ENCODE measurements at places on chromosomes 11 and 22.

DNA sequence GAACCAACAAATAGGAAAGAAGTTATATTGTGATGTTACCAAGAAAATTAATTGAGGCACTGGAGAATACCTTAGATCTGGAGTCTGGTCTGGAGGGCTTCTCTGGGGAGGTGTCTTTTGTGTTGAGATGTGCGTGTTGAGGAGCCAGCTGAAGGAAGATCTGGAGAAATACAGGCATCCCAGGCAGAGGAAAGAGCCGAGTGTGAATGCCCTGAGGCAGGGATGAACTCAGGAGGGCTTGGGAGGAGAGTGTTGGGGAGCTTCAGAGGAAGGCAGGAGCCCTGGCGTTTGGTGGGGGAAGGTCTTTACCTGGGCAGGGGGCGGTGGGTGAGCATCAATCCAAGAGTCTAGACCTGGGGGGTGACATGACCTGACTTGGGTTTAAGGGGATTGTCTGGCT lies 13.1 kb downstream of the SYNGR1 start:
- peak; percentile 57 for DNase-seq

DNA sequence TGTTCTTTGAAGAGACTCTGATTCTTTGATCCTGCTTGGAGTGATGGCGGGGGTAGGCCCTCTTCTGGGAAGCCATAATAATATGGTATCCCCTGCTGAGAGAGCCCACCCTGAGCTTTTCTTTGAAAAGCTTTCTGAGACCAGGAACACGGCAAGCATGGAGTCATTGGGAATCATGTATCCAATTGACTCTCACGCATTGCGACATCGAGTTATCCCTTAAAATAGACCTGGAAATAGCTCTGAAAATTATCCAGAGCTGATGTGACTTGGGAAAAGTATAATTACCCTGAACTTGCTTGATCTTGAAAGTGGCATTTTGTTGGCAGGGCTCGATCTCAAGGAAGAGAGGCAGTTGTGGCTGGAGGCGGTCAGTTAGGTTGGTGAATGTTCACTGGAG lies 36.8 kb upstream of the MPEG1 start:
- no peak for DNase-seq

DNA sequence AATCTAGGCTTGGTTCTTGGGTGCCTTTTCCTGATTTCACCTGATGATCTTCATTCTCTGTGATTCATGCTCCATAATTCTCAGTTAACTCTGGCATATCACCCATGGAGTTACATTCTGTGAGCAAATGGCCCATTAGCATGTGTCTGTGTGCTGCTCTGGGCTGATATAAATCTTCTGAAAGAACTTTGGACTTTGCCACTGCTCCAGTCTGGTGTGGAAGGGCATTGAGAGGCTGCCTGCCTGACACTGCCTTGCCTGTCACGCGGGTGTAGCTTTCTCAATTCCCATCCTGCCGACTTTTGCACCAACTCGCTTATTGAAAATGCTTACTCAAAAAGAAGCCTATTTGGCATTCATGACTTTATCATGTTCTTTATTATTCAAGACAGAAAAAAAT lies 42.2 kb downstream of the FAT3 start:
- peak; percentile 66 for DNase-seq

- no peak for DNase-seq
These were observed 45.1 kb downstream of the PTPRJ start for GRCh38 chr11:48025293-48025983.

DNA sequence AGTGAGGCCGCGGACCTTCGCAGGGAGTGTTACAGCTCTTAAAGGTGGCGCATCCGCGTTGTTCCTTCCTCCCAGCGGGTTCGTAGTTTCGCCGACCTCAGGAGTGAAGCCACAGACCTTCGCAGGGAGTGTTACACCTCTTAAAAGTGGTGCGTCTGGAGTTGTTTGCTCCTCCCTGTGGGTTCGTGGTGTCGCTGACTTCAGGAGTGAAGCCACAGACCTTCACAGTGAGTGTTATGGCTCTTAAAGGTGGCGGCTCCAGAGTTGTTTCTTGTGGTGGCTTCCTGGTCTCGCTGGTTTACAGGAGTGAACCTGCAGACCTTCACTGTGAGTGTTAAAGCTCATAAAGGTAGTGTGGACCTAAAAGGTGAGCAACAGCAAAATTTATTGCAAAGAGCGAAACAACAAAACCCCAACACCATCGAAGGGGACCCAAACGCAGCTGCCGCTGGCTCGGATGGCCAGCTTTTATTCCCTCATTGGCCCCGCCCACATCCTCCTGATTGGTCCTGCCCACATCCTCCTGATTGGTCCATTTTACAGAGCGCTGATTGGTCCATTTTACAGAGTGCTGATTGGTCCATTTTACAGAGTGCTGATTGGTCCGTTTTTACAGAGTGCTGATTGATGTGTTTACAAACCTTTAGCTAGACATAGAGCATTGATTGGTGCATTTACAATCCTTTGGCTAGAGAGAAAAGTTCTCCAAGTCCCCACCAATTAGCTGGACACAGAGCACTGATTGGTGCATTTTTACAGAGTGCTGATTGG lies 1.2 kb upstream of the TMEM45B start:
- DNase-seq = no peak

DNA sequence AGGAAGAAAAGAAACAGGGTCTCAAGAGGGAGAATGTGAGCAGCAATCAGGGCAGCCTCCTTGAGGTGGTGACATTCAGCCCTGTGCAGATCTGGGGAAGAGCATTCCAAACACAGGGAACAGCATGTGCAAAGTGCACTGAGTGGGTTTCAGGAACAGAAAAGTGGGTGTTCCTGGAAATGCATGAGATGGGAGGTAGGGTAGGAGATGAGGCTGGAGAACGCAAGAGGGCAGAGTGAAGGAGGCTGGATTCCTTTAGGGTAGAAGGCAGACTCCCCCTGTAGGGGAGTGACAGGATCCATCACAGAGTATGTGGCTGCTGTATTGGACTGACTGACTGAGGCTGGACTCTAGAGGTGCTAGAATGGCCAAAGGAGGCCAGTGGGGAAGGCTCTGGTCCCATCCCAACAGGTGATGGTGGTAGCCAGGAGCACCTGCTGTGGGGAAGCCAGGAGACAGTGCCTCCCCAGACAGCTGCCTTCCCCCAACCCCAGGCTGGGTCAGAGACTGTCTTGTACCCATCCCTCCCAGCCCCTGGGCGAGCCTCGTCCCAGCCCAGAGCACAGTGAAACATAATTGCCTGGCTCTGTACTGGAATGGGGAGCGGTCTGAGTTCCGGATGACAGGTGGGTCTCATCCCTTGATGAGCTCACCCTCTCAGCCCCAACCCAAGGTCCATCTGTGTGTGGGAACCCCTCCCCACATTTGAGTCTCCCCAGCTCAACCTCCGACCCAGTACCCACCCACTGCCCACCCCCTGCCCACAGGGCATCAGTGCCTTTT lies 419.4 kb downstream of the MN1 start:
- DNase-seq = peak; percentile 54

GRCh38 chr11:130175898-130176297 lies 16.3 kb downstream of the ST14 start:
- no peak for DNase-seq

- peak; percentile 90 for DNase-seq
These were observed 4.5 kb downstream of the NCF4 start for GRCh38 chr22:36865346-36865745.

GRCh38 chr22:24950272-24950902 lies 2.1 kb upstream of the KIAA1671 start:
- peak; percentile 69 for DNase-seq

GRCh38 chr11:110433393-110434333 lies 3.9 kb downstream of the FDX1 start:
- DNase-seq = no peak

- no peak for DNase-seq
These were observed 79.6 kb upstream of the CLDN5 start for GRCh38 chr22:19603767-19604166.

- DNase-seq = no peak
These were observed 1091.9 kb upstream of the RAG2 start for GRCh38 chr11:37689951-37690350.

- DNase-seq = no peak
These were observed 210.4 kb downstream of the BRD1 start for GRCh38 chr22:49617264-49617663.

- no peak for DNase-seq
These were observed 924 bp downstream of the YPEL1 start for GRCh38 chr22:21734540-21735199.

DNA sequence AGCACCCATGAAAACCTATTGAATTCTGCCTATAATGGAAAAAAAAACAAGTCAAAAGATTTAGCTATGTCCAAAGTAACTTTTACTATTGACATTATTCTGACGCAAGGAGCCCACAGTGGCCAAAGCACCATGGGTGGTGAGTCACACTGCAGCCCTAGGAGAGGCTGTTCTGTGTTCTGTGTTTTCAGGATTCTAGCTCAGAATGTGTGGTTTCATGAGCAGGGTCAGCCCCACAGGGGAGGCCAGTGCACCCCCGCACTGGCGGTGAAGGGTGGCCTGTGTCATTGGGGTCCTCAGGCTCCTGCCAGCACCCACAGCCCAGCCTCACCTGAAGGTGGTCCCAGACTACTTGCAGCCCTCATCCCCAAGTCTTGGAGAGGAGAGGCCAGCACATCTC lies 112.2 kb downstream of the BRD1 start:
- DNase-seq = no peak

GRCh38 chr11:76824083-76824939 lies 36.4 kb upstream of the ACER3 start:
- DNase-seq = peak; percentile 56

GRCh38 chr22:19995611-19996339 lies 20.8 kb downstream of the ARVCF start:
- no peak for DNase-seq

GRCh38 chr11:114416441-114416961 lies 16.0 kb downstream of the RBM7 start:
- no peak for DNase-seq

DNA sequence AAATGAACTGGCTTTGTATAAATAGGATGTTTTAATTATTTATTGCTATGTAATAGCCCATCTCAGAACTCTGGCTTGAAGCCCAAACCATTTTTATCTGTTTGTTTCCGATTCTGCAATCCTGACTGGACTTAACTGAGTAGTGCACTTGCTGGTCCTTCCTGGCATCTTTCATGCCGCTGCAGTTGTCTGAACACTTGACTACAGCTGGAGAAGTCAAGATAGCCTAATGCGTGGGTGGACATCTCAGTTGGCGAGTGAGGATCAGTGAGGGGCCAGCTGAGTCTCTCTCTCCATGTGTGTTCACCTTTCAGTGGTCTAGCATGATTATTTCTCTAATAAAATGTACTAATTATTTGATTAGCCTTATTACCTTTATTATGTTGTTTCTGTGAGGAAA lies 105.8 kb downstream of the PRMT3 start:
- no peak for DNase-seq

- DNase-seq = no peak
These were observed 832 bp upstream of the NAP1L4 start for GRCh38 chr11:2992997-2993325.

DNA sequence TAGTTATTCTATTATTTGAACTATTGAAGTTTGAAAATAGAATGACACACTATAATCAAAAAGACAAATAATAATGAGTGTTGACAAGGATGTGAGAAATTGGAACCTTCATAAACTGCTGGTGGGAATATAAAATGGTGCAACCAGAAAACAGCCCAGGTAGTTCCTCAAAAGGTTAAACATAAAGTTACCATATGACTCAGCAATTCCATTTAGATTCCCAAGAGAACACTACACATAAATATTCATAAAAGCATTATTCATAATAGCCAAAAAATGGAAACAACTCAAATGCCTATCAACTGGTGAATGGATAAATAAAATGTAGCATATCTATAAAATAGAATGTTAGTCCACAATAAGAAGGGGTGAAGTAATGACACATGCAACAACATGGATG lies 21.7 kb downstream of the CCDC73 start:
- DNase-seq = no peak

- no peak for DNase-seq
These were observed 24.6 kb downstream of the SULT4A1 start for GRCh38 chr22:43837666-43838065.

GRCh38 chr11:5286901-5287300 lies 14.8 kb downstream of the OR51B4 start:
- DNase-seq = no peak

GRCh38 chr22:45535290-45535689 lies 32.6 kb downstream of the FBLN1 start:
- no peak for DNase-seq

- DNase-seq = no peak
These were observed 561.8 kb upstream of the CADM1 start for GRCh38 chr11:116065986-116066385.

DNA sequence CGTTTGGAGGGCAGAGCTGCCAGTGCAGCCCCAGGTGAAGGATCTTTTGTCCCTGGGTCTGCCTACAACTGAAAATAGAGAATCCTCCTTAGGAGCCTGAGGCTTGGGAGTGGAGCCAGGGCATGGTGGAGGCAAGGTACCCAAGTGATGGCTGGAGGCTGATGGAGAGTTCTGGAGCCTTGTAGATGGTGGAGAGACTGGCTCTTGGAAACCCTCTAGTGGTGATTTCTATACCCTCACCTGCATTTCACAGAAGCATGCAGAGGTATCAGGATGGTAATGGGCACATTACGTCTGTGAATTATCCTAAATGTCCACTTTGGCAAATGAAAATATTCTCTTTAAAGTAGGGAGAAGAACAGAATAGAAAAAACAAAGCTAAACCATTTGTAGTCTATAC lies 44.4 kb downstream of the INSC start:
- peak; percentile 62 for DNase-seq

GRCh38 chr11:47004595-47005033 lies 68.1 kb downstream of the CSTPP1 start:
- DNase-seq = peak; percentile 86

- DNase-seq = peak; percentile 59
These were observed 3.6 kb downstream of the SYNGR1 start for GRCh38 chr22:39353346-39353745.

DNA sequence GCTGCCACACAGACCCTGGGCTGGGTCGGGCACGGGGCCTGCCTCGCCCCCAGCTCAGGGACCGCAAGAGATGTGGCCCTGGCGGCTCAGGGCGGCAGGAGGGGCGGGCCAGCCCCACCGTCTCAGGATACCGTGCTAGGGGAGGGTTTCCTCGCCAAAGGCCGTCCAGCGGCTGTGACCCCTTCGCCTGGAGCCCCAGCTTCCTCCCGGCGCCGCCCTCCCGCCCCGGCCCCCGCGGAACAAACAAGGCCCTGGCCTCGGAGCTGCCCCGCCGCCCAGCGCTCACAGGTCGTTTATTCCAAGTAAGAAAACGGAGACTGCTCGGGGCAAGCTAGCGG lies 543 bp upstream of the AP2A2 start:
- DNase-seq = no peak

DNA sequence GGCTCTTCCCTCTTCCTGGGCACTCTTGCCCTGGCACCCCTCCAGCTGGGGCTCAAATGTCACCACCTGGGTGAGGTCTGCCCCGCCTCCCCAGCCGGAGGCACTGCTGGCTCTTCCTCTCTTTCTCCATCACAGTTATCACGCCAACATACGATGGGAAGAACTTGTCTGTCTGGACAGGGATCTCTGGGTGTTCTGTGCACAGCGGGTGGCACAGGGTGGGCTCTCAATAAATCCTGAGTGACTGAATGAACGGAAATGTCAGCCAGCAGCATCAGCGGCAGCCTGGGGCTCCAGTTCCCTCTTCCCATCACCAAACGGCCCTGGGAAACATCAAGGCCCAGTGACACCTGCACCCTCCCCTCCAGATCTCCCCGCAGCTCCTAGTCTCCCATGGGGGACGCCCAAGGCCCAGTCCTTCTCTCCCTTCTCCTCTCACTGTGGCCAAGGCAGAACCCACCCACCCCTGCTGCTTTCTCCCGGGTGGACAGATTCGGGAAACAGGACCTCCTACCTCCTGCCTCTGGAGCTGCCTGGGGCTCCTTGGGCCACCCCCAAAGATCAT lies 440 bp upstream of the SLC25A45 start:
- DNase-seq = no peak

- DNase-seq = no peak
These were observed 772 bp downstream of the SBF1 start for GRCh38 chr22:50473855-50474671.

GRCh38 chr11:41102471-41102870 lies 357.0 kb downstream of the LRRC4C start:
- DNase-seq = no peak
